ENCODE measurements at places on chromosomes 13 and 19.

- DNase-seq: no peak
Observed at GRCh38 chr13:110129539-110130186, 177.3 kb downstream of the COL4A1 start.

DNA sequence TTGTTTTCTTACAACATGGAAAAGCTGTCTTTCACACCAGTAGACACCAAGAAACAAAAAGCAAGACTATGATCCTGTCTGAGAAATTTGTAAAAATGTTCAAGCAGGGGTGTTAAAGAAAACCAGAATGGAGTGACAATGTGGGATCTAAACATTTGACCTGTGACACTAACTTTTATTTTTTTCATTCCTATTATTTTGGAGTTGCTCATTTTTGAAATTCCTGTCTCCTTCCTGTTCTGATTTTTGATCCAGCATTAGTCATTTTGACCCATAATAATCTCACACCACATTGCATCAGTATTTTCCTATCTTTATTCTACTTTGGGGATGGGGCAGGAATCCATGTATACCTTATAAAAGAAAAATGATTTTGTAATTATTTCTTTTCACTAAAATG is 164.2 kb downstream of the DLEU7 start:
- DNase-seq: no peak

GRCh38 chr13:60114499-60115028 is 49.2 kb downstream of the DIAPH3 start:
- no peak for DNase-seq

GRCh38 chr13:113654591-113655345 is 3.2 kb downstream of the ATP4B start:
- DNase-seq: no peak

DNA sequence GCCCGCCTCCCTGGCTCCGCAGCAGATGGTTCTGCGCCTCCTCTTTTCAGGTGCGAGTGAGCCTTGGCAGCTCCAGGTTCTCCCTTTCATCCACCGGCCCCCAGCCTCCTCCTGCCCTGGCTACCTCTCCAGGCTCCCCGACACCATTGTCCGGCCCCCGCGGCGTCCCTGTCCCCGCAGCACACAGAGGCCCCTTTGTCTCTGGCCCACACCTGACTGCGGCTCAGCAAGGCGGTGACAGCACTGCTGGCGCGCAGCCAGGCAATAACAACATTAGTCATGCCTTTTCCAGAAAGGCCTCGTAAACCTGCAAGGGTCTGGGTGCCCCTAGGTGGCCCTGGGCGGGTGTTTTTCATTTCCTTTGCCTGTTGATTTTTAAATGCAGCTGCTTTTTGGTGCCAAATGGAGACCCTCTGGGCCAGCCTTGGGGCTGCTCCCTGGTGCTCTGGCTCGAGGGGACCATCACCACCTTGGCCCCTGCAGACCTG is 73.2 kb upstream of the MEDAG start:
- DNase-seq: peak; percentile 5

- no peak for DNase-seq
Observed at GRCh38 chr19:4297901-4298809, 4.0 kb downstream of the TMIGD2 start.

- DNase-seq: no peak
Observed at GRCh38 chr19:3323026-3323425, 43.4 kb upstream of the NFIC start.

DNA sequence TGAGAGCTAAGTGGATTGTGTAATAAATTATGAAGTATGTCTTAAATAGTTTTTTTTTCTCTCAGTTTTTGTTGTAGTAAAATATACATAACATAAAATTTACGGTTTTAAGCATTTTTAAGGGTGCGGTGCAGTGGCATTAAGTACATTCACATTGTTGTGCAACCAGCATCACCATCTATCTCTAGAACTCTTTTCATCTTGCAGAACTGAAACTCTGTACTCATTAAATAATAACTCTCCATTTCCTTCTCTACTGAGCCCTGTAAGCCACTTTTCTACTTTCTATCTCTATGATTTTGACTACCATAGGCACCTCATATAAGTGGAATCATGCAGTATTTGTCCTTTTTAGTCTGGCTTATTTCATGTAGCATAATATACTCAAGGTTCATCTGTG is 87.1 kb downstream of the GJA3 start:
- no peak for DNase-seq

- no peak for DNase-seq
Observed at GRCh38 chr13:24040835-24041234, 119.7 kb upstream of the SPATA13 start.

DNA sequence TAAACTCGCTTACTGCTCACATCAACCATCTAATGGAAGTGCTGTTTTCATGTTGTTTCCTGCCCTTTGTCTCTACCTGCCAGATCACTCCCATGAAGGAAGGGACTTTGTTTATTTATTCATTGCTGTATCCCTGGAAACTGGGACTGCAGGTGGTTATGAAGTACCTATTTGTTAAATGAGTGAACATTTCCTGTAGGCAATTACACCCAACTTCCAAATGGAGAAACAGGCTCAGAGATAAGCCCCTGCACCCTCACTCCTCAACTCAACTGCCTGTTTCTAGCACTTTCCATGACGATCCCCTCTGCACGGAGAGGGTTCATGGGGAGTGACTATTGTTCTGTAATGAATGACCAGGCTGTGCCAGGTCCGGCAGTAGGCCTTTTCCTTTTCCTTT is 1.9 kb upstream of the SELENOW start:
- DNase-seq: no peak

- no peak for DNase-seq
Observed at GRCh38 chr13:107685876-107686275, 529.5 kb downstream of the LIG4 start.

DNA sequence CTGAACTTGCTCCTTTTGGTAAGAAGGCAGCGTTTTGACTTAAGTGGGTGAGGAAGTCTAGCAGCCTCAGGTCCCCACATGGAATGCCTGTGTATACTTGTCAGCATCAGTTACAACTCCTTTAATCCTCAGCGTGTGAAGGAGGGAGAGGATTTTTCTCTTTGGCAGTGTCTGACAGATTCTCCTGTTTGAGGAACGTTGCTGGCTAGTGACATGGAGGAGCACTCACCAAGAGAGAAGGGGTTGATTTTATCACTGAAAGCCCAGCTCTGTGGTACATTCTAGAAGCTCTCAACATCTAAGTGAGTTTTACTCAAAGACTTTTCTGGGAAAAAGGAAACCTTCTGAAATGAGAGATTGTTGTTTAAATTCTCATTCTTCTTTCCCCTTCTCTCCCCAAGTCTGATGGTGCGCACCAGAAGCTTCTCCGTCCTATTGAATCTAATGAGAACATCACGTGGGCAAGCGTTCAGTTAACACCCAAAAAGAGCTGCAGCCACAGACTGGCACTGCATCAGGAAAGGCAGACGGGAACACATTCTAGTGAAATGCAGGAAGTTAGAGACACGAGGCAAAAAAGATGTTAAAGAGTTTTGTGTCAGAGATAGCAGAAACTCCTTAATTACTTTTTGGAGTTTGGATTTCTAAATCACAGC is 58.2 kb downstream of the GJA3 start:
- DNase-seq: no peak

- DNase-seq: no peak
Observed at GRCh38 chr19:13190781-13191540, 40.8 kb downstream of the IER2 start.

DNA sequence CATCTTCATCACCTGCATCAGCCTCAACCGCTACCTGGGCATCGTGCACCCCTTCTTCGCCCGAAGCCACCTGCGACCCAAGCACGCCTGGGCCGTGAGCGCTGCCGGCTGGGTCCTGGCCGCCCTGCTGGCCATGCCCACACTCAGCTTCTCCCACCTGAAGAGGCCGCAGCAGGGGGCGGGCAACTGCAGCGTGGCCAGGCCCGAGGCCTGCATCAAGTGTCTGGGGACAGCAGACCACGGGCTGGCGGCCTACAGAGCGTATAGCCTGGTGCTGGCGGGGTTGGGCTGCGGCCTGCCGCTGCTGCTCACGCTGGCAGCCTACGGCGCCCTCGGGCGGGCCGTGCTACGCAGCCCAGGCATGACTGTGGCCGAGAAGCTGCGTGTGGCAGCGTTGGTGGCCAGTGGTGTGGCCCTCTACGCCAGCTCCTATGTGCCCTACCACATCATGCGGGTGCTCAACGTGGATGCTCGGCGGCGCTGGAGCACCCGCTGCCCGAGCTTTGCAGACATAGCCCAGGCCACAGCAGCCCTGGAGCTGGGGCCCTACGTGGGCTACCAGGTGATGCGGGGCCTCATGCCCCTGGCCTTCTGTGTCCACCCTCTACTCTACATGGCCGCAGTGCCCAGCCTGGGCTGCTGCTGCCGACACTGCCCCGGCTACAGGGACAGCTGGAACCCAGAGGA is 2.6 kb downstream of the P2RY11 start:
- DNase-seq: no peak
